ENCODE measurements at places on chromosomes 4 and X.

DNA sequence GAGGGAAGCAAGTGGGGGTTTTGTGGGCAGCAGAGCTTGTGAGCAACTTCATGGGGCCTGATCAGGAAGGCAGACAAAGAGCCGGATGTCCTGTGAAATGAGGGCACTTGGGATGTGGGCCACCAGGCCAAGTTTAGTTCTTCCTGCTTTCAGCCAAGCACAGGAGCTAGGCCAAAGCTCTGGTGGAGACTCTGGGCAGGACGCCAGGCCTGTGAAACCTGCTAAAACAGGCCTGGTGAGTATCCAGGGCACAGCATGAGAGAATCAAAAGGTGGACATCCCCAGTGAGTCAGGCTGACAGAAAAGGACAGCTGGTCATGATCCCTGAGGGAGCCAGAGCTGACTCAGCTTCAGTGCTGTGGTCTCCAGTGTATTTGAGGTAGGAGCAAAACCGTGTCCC lies 95.7 kb downstream of the NPNT start:
- no peak for DNase-seq

- DNase-seq: no peak
Observed at GRCh38 chr4:159899596-159899995, 796.7 kb downstream of the RAPGEF2 start.

GRCh38 chrX:110145854-110146253 lies 142.9 kb downstream of the TMEM164 start:
- peak; percentile 15 for DNase-seq

DNA sequence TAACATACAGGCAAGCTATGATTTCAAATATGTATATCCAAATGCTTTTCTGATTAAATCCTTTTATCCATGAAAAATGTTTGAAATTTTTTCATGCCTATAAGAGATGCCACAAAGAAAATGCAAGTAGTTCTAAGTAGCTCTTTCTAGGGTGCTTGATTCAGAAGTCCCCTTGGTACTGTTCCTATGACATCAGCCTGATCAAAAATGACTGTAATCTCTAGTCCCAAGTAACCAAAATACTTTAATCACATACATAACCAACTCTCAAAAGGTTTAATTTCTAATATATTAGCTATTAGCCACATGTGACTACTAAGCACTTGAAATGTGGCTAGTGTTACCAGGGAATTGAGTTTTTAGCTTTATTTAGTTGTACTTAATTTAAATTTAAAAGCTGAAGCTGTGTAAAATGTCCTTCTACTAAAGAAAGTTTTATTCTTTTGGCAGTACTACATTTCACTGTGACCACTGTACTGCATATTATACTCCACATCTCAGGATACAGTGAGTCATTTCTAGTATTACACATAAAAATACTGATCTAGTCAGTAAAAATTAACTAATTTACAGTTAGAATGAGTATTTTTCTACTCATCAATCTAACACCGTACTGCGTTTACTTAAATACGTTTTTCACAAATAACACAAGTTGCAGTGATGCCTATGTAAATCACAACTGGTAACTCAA lies 33.9 kb downstream of the FBXW7 start:
- DNase-seq: peak; percentile 15

DNA sequence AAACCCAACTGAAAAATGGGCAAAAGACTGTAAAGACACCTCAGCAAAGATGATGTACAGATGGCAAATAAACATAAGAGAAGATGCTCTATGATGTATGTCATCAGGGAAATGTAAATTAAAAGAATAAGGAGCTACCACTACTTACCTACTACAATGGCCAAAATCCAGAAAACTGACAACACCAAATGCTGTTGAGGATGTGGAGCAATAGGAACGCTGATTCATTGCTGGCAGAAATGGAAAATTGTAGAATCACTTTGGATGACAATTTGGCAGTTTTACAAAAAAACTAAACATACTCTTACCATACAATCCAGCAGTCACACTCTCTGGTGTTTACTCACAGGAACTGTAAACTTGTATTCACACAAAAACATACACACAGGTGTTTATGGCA lies 222.3 kb upstream of the LDB2 start:
- DNase-seq: no peak

DNA sequence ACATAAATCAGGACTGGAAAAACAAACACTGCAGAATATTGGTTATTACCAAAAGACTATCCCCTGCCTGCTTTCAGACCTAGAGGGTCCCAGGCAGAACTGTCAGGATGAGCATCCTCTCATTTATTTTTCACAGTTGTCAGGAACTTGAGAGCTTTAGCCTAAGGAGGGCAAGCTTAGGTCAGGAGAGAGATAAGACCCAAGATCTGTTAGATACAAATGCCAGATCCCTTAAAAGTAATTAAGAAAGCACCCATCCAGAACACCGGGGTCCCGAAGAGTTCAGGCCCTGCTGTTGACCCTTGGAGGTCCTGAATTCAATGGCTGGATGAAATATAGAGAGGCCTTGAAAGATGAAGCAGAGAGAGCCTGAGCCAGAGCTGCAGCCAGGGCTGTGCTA lies 5.9 kb upstream of the MAGEB3 start:
- DNase-seq: no peak

DNA sequence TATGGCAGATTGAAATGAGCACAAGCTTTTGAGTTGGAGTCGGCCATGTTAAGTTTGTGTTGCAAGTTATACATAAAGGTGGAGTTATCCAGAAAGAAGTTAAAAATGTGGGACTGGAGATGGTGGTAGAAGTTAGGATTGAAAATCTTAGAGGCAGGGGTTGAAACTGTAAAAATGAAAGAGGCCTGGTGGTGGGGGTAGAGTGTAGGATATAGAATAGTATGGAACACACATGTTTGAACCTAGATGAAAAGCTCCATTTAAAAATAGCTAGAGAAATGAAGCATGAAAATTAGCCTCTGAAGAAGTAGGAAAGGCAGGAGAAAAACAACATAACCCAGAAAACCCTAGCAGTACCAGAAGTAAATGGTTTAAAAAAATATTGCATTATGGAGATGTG lies 131.8 kb upstream of the ENPEP start:
- DNase-seq: peak; percentile 7

- DNase-seq: no peak
Observed at GRCh38 chr4:5989236-5990225, 28.7 kb downstream of the C4orf50 start.

- DNase-seq: no peak
Observed at GRCh38 chrX:725971-726370, 95.4 kb downstream of the SHOX start.

DNA sequence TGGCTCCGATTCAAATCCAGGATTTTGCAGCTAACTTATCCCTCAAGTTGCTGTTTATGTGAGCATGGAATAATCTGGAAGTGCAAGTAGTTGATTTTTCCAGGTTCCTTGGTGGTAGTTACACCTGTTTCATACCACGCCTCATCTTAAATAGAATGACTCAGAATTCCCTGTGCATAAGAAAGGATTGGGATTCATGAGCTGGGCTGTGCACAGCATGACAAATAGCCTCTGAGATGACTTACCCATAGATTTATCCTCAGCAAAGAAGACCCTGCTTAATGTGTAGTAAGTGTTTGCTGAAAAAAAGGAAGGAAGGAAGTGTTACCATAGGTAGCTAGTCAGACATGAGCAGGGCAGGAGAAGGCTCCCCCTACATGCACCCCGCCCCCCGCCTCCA lies 777.7 kb upstream of the ADGRL3 start:
- DNase-seq: no peak

DNA sequence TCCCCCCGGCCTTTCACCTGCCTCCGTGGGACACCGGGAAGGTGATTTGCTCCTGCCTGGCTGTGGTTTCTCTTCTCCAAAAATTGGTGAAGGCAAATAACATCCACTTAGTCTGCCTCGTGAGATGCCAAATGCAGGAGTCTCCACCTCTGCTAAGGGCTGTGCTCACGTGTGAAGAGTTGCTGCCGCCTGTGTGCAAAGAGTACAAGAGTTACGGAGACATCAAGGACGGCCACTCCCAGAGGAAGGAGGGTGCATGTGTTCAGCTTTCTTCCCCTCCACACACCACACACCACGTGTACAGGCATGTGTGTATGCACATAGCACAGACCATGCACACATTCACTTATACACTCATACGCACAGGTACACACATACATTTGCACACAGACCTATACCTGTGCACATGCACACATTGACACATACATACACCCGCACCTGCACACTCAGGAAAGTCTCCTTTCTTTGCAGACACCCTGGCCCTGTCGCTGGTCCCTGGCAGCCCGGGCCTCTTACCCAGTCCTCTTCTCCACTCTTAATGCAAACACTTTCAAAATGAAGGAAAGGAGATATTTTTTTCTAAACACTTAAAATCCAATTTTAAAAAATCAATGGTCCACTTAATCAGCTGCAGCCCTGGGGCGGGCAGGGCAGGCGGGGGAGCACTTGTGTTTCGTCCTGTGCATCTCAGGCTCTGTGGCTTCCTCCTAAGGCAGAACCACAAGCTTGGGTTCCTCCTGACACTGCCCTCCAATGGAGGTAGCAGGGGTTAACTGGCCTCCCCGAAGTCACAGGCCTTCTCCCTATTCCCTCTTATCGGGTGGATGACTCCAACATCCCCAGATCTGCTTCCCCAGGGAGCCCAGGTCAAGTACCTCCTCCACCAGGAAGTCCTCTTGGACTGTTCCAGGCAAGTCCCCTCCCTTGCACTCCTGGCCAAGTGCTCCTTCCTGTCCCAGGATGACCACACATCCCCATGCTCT lies 103.0 kb downstream of the CPZ start:
- DNase-seq: no peak

DNA sequence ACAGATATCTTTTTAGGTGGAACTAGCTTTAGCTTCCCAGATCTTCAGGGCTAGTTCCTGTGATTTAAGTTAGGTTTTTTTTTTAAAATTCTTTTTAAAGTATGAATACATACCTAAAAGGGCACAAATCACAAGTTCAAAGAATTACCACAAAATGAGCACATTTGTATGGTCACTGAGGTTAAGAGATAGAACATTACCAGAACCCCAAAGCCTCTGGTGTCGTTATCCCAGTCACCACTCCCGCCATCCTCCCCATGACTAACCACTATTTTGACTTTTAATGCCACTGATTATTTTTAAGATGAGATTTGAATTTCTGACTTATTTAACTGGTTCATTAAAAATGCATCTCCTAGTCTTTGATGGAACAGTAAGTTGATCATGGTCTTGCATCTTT lies 5.4 kb downstream of the PGK1 start:
- DNase-seq: no peak

DNA sequence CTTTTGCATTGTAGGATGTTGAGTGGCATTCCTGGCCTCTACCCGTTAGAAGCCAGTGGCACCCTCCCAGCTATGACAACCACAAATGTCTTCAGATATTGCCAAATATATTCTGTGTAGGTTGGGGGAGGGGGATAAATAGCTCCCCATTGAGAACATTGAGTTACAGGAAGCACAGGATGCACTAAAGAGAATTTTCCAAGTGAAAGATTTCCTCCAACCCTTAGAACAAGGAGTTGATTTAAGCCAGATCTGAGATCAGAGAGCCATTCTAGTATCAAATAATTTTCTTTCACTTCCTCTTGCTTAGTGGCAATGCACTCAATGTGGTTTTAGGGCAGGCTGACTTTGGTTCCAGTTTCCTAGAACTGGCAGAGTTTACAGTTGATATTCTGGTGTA lies 436.6 kb downstream of the C4orf33 start:
- DNase-seq: no peak

GRCh38 chr4:168639914-168640313 lies 143.1 kb downstream of the PALLD start:
- DNase-seq: no peak

DNA sequence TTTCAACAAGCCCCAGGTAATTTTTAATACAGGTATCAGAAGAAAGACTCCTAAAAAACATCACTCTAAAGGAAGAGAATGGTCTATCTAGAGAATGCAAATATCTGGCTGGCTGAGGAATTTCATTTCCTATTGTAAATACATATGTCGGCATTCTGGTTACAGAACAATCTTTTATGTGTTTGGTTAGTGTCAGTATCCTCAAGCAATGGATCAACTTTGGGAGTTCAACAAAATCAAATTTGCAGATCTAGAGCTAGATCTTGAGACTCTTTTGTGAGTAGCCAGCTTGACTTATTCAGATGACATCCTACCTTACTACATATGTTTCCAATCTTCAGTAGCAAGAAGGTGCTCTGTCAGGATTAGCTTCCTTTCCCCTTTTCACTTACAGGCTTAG lies 145.1 kb downstream of the BTC start:
- DNase-seq: no peak

GRCh38 chr4:108833046-108833445 lies 70.2 kb upstream of the ETNPPL start:
- no peak for DNase-seq

DNA sequence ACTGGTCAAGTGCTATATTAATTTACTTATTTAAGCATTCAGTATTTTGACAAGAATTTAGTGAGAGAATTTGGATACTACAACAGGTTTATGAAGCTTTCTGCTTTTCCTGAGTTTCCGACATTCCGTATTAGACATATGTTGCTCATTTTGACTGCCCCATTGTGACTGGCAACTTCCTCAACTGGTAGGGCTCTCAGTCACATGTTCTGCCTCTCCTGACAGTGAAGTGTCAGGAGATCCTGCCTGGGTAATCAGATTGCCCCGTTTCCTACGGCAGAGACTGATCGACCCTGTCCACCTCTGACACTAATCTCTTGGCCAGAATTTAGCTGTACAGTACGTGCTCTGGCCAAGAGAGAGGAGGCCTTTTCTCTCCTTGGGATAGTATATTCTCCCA lies 49.5 kb downstream of the CLNK start:
- no peak for DNase-seq

GRCh38 chr4:143025081-143025704 lies 159.5 kb upstream of the USP38 start:
- DNase-seq: no peak

DNA sequence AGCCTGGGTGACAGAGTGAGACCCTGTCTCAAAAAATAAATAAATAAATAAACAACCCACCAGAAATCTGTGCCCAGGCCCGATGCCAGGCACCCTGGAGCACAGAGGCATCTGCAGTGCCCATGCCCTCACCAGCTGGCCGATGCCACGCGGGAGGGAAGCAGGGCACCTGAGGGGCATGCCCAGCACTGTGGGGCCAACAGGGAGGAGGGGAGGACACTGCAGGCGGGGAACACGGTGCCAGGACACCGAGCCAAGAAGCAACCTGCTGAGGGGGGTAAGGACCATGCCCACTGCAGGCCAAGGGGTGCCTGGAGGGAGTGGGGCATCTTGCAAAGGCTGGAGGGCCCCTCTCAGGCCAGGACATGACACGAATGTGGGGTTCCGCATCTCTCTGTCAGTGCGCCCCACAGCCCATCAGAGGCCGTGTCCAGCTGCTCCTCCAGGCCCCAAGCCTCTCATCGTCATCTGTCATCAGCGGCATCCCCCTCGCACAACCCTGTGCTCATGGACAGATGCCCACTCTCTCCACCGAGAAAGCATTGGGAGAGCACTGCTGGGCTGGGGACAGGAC lies 13.3 kb upstream of the DUSP9 start:
- DNase-seq: no peak
